Left hindlimb (tissue), 1 donor: ENCODE measurements at places on chromosomes 2 and 18.

- DNase-seq = no peak
These were observed 31.6 kb downstream of the B3GNT7 start for GRCh38 chr2:231427116-231427515.

DNA sequence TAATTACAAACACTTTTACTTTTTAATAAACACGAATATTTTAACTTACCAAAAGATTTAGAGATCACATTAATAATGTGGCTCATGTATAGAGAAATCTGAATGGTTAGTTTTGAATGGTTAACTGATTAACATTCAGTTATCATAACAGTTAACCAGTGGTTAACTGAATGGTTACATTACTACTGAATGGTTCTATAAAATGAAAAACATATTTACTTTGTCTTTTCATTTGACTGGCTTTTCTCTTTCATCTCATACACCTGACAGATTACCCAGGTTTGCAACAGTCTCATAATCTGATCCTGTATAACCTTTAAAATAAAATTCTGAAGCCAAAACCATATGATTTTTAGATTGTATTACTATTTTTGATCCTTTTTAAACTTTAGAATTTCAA lies 91.9 kb downstream of the EPB41L5 start:
- no peak for DNase-seq

DNA sequence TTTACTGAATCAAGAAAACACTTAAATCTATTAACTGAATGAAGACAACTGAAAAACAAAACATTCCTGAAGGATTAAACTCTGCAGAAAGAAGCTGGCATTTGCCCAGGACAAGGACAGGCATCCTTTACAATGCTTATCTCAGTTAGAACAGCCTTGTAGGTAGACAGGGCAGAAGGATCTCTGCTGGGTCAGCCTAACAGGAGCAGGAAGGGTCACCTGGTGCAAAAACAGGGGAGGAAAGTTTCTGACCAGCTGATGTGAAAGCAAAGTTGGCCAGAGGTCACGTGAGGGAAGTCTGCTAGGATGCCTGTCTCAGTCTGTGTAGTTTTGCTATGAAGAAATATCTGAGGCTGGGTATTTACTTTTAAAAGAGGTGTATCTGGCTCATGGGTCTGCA lies 348.6 kb downstream of the ANAPC1 start:
- no peak for DNase-seq

GRCh38 chr2:223697316-223697891 lies 95.2 kb upstream of the SCG2 start:
- no peak for DNase-seq

GRCh38 chr2:241891315-241891987 lies 21.9 kb downstream of the RTP5 start:
- no peak for DNase-seq

DNA sequence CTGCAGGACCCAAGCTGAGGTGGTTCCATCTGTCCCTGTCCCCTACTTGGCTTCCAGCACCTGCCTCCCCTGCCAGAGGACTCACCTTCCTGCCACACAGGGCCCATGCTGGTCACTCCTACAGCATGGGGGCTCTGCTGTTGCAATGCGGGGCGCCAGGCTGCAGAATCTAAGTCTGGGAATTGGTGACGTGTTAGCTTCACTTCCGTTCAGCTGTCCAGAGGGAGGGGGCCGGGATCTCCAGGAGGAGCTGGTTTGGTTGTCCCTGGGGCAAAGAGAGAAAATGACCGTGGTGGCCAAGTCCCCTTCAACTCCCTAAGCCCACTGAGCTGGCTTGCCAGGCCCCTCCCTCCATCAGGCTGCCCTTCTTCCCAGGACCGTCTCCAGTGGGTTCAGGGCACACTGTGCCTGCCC lies 69.5 kb downstream of the IL1R2 start:
- no peak for DNase-seq

GRCh38 chr2:191936882-191937405 lies 90.1 kb upstream of the CAVIN2 start:
- DNase-seq = no peak

DNA sequence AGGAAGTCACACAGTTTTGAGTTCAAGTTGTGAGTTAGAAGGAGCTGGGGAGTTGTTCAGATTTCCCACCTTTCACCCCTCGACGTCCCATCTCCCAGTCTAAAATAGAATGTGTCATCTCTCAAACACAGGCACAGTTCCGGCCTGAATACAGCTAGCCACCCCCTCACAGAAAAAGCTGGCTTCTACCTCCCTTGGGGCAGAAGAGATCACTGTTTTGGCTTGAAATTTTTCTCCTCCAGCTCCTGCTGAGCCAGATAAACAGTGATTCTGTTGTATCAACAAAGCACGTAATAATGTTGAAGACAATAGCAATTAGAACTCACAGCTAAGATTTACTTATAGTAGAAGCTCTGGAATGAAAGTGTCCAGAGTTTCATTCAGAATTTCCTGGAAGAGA lies 74.7 kb downstream of the KIAA2012 start:
- no peak for DNase-seq

- no peak for DNase-seq
These were observed 41.2 kb upstream of the GORASP2 start for GRCh38 chr2:170887896-170888295.

DNA sequence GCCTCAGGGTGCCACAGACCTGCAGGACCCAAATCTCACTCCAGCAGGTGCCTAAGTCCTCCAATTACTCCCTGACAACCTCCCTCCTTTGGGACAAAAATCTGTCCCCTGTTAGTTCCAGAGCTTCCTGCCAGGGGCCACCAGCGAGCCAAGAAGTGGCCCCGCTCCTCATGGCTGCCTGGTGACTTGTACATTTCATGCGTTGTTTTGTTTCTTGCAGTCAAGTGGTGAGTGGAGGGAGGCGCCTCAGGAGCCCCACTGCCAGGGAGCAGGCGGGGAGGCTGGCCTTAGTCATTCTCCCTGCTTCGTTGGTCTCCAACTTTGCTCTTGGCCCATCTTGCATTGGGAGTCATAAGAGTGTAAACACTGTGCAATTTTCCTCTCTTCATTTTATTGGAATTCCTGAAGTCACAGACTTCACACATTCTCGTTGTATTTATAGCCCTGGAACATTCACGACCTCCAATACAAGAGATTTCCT lies 81.3 kb downstream of the KCNF1 start:
- DNase-seq = no peak

DNA sequence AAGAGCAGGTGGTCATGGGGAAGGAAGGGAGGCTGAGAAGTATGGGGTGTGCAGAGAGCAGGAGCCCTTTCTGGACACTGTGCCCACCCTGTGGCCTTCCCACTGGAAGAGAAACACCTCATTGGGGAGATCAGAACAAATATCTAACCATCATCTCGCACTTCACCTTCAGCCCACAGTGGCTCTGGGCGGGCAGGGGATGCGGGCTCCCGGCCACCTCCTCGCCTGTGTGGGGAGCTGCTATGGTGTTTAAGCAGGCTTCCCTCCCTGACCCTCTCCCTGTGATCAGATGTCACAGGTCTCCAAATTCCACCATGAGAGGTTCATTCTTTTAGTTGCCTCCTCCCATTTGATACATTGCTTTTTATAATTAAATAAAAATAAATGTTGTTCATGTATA lies 5.0 kb downstream of the FBLN7 start:
- DNase-seq = no peak

- no peak for DNase-seq
These were observed 574.8 kb downstream of the LRP1B start for GRCh38 chr2:141555876-141556470.

DNA sequence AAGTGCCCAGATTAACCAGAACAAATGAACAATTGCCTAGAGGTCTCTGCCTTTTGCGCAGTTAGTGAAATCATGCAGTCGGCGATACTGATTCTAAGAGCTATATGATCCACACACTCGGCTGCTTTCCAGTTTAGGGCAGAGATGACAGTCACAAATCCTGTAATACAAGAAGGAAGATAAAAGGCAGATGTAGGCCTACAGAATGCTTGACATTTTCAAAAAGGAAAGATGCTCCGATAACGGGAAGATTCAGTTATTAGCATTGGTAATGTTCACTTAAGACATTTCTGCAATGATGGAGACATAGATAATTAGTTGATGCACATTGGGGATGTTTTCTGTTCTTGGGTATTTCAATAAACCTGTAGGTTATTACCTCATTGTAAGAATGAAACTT lies 19.5 kb downstream of the NYAP2 start:
- no peak for DNase-seq

DNA sequence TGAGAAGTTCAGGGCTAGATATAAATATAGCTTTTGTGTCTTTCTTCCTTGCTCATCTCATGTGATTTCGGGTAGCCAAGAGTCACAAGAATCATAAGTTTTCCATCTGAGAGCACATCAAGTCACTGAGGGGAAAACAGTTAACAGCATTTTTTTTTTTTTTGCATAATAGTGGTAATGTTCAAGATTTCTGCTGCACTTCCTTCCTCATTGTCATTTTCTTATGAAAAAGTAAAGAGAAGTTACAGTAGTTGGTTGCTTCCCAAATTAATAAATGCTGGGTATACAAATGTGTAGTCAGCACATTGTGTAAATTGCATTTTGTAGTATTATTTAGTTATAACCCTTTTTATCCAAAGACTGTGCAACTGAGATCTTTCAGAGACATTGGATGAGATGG lies 93.6 kb downstream of the ZEB2 start:
- DNase-seq = no peak

- no peak for DNase-seq
These were observed 4.6 kb downstream of the IL37 start for GRCh38 chr2:112915300-112916144.

DNA sequence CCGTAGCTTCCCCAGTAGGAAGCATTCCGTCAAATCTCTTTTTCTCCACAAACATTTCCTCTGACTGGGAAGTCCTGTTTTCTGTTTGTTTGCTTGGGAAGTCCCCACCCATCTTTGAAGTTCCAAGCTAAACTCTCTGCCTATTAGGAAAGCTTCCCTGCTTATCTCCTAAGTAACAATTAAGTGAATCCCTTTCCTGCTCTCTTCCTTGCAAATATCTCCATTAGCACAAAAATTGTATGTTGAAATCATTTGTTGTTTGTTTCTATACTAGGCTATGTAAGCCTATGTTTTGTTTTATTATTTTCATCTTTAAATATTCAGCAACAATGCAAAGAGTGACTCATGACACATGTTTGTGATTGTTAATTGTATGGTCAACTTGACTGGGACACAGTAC lies 812.6 kb upstream of the LRATD1 start:
- no peak for DNase-seq

GRCh38 chr2:47420214-47420613 lies 17.3 kb downstream of the MSH2 start:
- DNase-seq = no peak

DNA sequence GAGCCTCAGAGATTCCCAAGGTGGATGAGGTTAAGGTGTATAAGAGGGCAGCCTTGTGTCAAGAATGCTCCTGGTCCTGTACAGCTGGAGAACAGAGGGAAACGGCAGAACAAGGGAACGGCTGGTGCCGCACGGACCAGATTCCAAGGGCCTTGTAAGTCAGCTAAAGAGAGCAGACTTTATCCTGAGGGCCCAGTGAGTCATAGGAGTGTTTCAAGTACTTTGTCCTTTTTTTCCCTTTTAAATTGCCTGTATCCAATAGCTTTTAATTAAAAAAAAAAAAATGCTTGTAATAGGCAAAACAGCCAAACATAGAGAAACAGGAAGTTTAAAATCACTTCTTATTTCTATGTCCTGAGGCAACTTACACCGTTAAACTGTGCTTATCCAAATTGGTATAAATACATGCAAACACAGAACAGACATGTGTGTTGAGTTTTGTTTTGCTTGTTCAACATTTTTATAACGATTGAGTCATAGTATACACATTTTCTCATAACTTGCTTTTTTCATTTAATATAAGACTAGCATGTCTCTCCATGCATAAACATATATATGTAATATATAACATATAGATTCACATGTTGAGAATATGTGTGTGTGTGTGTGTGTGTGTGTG lies 42.1 kb upstream of the EVA1A start:
- no peak for DNase-seq

- no peak for DNase-seq
These were observed 112.3 kb upstream of the UXS1 start for GRCh38 chr2:106306387-106306786.

GRCh38 chr2:226478109-226478809 lies 321.4 kb downstream of the IRS1 start:
- DNase-seq = peak; percentile 40

GRCh38 chr18:34131006-34131405 lies 93.7 kb downstream of the NOL4 start:
- no peak for DNase-seq

GRCh38 chr2:95578539-95578938 lies 13.3 kb upstream of the TRIM43 start:
- DNase-seq = no peak

DNA sequence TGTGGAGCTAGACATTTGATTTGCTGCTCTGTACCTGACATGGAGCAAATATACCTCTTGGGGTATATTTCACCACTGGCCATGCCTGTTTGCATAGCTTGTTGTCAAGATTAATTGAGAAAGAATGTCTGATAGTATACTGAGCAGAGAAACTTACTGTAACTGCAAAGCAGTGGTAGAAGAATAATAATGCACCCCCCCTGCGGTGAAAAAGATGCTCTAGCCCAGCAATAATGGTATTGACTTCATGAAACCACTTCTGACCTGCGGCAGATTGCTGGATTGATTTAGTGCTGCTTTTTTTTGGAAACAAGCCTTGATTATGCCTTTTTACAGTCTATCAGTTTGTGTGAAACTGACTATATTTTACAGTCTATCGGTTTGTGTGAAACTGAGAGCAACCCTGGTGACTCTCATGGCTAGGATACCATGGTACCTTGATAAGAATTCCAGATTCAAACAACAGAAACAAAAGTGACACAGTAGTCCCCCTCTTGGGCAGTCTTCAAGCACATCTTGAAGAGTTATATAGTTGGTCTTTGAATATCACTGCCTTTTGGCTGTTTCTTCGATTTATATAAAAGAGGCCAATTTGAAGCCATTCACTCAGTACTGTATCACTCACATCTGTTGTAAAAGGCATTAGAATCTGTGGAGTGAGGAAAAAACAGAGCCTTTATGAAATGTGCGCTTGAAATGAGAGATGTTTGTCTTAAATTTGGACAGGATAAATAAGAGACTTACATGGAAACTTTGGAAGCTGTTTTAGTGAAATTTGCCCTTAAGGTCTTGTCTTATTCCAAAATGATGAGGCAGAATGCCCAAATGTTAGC lies 102.5 kb downstream of the FMNL2 start:
- DNase-seq = no peak

- DNase-seq = no peak
These were observed 125.3 kb upstream of the NDUFV2 start for GRCh38 chr18:8977166-8977565.

GRCh38 chr18:6901286-6901926 lies 171.9 kb downstream of the ARHGAP28 start:
- DNase-seq = no peak

DNA sequence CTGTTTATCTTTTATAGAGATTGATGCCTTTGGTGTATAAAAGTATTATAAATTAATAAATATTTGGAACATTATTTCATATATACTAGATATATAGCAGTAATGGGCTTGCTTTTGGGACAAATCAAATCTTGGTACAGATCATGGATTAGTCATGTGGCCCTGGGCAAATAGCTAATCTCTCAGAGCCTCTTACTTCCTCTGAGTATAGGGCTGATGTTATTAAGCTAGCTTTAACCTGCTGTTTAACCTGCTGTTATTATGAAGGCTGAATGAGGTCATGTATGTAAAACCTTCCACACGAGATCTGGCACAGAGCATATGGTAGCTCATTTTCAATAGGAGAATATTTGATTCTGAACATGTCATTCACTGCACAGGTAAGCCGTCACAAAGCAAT lies 5.7 kb downstream of the ITGB6 start:
- DNase-seq = no peak

GRCh38 chr2:230942920-230943896 lies 18.2 kb upstream of the GPR55 start:
- DNase-seq = no peak
